ENCODE measurements at places on chromosomes 1 and 21.

GRCh38 chr1:16130827-16131226 lies 25.0 kb downstream of the EPHA2 start:
- DNase-seq = no peak

GRCh38 chr1:215872658-215873057 lies 305.6 kb downstream of the KCTD3 start:
- DNase-seq = no peak

DNA sequence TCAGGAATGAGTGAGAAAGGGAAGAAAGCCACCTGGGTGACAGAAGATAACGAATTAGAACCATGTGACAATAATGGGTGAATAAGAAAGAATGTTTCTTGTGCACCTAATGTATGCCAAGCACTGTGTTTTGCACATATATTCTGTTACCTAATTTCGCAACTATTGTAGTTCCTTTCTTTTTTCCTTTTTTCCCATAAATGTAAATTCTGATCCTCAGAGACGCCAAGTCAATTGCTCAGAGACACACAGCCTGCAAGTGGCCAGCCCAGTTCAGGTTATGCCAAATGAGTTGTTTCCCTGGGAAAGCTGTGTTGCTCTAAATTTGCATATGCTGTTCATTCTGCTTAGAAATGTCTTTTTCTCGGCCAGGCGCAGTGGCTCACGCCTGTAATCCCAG lies 1.7 kb upstream of the RSPO1 start:
- DNase-seq = no peak

GRCh38 chr1:171134204-171134923 lies 43.7 kb downstream of the FMO3 start:
- no peak for DNase-seq
